Activated T-helper 9 cell treated with anti-CD3 and anti-CD28 coated beads, Interleukin-2, amount 50 U/mL, for 16 hours (primary cell): ENCODE measurements at places on chromosomes 3 and 15.

- no peak for DNase-seq
Measured at GRCh38 chr3:188185717-188186251, 31.8 kb downstream of the LPP start.

- DNase-seq, result no peak
Measured at GRCh38 chr3:100776746-100777145, 67.5 kb downstream of the TFG start.

GRCh38 chr15:29589416-29589815 lies 232.9 kb downstream of the TJP1 start:
- no peak for DNase-seq

- no peak for DNase-seq
Measured at GRCh38 chr15:57941816-57942215, 123.7 kb downstream of the ALDH1A2 start.

DNA sequence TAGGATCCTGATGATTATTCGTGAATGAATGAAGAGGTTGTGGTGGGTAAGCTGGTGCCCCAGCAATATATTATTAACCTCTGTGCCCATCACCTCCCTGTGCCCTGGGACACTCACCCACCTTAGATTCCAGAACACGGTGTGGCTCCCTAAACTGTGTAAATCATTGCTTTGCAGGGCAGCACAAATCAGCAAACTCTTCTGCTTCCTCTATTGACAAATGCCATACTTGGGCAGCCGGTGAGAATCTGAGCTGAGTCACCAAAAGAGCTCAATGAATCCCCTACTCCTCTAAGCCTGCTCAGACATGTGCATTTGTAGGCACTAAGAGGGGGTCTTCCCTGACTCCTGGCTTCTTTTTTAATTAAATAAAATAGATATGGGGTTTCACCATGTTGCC lies 15.7 kb downstream of the UQCC5 start:
- DNase-seq, result no peak

GRCh38 chr3:33139996-33140395 lies 26.2 kb downstream of the CRTAP start:
- DNase-seq, result no peak

- DNase-seq, result no peak
Measured at GRCh38 chr3:51896607-51897305, 6.4 kb downstream of the IQCF1 start.

DNA sequence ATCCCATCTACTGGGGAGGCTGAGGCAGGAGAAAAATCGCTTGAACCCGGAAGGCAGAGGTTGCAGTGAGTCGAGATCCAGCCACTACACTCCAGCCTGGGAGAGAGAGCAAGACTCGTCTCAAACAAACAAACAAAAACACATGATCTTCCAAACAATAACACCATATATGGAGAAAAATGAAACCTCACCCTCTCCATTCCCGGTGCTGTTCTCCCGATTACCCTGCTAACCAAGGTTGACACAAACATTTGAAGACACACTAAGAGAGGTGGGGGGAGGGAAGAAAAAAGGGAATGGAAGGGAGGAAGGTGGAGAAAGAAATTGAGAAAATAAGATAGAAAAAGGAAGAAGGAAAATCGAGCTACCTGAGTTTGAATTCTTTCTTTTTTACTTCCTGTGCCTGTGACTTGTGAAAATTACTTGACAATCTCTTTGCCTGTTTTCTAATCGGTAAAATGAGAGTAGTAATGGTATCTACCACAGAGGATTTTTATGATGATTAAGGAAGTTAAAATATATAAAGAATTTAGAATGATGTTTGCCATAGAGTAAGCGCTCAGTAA lies 1.1 kb upstream of the PLSCR2 start:
- no peak for DNase-seq

DNA sequence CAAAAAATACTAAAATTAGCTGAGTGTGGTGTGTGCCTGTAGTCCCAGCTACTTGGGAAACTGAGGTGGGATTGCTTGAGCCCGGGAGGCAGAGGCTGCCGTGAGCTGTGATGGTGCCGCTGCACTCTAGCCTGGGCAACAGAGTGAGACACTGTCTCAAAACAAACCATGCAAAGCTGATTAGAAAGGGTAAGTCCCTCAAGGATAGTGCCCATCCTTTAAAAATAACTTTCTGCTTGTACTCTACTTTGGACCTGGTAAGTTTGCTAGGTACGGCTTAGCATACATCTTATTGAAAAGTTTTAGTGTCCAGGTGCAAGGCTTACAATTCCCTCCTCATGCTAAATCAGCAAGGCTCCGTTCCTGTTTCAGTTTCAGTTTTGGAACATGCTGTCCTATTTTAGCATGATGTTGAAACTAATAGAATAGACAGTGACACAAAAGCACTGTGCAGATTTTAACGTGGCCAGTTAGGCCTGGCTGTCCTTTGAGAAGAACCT lies 21.4 kb downstream of the FEM1B start:
- DNase-seq, result no peak

DNA sequence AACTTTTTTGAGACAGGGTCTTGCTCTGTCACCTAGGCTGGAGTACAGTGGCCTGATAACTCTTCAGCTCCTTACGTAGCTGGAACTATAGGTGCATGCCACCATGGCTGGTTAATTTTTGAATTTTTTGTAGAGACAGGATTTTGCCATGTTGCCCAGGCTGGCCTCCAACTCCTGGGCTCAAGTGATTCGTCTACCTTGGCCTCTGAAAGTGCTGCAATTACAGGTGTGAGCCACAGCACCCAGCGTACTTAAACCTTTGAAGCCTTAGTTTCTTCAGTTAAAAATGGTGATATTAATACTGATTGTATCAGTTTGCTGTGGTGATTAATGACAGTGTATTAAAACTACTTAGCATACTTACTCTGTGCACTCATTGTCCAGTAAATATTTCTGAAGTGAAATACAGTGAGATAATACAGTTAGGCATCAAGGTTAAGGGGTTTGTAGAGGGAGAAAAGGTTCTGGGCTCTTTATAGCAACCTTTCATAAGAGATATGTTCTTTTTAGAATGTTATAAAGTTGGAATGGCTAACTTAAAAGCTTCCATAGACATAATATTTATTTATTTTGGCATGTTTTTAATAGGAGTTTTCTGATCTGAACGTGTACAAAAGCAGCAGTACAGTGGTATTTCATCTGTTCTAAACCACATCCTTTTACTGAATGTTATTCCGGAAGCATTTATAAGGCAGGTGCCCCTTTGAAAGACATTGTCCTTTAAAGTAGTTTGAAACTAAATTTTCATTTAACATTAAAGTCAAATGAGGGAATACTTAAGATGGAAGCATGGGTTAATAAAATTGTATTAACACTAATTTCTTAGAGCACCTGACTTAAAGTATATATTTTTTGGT lies 23.6 kb downstream of the NCK1 start:
- DNase-seq, result no peak

DNA sequence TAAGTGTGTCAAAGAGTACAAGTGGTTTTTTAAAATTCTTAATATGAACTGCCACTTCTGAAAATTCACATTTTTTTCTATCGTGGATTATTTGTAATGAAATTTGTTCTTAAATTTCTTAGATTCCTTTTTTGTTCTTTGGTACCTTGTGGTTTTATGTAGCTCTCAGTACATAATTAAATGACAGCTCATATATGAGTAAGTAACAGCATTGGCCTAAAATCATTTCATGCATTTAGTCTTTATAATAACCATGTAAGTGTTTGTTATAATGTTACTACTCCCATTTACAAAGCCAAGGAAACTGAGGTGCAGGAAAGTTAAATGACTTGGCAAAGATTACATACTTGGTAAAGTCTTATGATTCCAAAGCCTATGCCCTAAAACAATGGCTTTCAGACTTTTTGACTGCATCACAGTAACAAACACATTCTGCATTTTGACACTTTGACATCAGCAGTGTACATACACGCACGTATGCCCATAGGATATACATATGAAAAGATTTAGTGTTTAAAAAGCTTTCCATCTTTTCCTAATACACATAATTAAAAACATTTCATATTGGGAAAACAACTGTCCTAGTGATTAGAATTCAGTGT lies 14.9 kb downstream of the SPRED1 start:
- DNase-seq, result no peak

- DNase-seq, result no peak
Measured at GRCh38 chr3:58164906-58165821, 45.6 kb downstream of the DNASE1L3 start.

GRCh38 chr15:50825946-50826345 lies 60.4 kb upstream of the SPPL2A start:
- no peak for DNase-seq

- no peak for DNase-seq
Measured at GRCh38 chr3:102179326-102180177, 255.3 kb upstream of the ZPLD1 start.

DNA sequence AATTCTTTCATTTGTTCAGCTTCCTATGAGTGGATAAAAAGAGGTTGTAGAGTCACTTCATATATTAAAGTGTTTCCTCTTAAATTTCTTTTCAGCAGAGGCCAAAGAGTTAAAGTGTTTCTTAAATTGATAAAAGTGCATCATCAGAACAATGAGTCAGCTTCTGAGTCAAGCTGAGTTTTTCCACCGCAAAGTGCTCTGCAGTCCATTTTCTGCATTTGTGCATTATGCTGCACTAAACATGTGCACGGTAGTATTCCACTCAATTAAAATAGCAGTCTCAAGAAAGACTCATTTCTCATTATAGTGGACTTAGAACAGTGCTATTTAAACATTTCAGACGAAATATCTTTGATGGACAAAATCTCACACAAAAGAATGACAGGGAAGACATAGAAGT lies 152.0 kb downstream of the ZBBX start:
- DNase-seq, result no peak

GRCh38 chr3:22966349-22966748 lies 236.8 kb upstream of the UBE2E2 start:
- no peak for DNase-seq

DNA sequence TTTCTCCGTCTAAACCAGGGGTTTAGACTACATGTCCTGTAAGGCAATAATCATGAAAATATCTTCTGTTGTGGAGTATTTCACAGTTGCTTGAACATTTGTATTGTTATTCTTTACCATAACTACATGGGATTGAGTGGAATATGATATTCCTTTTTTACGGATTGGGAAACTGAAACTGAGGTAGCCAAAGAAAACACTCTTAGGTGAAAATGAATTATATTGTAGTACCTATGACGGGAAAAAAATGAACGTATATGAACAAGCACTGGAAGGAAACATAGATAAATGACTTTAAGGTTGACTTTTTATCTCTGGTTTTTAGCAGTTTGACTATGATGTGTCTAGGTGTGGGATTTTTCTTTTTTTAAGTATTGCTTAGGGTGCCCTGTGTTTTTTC lies 35.6 kb downstream of the MAP2K1 start:
- DNase-seq, result no peak

DNA sequence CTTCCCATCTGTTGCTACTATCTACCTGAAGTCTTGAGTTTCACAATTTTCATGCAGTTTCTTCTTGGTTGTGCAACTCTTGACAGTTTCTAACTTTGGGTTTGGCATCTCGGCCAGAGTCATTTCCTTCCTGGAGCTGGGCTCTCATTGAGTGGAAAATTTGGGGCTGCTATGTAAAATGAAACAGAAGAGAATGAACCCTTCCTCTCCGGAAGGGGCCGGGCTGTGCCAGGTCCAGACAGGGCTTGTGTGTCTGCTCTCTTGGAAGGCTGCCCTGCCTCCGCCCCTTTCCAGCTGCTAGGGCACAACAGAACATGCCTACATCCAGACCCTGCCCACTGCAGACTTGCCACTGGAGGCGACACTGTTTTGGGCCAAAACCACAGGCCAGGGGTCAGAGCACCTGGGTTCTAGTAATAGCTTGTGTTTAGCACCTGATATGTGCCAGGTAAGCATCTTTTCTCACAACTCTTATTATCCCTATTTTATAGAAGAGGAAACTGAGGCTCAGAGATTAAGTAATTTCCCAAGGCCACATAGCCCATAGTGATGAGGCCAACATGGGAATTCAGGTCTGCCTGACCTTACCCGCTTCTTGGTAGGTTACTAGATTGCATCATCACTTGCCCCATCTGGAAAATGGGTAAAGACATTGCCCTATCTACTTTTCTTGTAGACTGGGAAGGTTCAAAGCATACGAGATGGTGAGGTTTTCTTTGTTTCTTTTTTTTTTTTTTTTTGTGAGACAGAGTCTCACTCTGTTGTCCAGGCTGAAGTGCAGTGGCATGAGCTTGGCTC lies 25.0 kb downstream of the IRAK2 start:
- DNase-seq, result no peak

DNA sequence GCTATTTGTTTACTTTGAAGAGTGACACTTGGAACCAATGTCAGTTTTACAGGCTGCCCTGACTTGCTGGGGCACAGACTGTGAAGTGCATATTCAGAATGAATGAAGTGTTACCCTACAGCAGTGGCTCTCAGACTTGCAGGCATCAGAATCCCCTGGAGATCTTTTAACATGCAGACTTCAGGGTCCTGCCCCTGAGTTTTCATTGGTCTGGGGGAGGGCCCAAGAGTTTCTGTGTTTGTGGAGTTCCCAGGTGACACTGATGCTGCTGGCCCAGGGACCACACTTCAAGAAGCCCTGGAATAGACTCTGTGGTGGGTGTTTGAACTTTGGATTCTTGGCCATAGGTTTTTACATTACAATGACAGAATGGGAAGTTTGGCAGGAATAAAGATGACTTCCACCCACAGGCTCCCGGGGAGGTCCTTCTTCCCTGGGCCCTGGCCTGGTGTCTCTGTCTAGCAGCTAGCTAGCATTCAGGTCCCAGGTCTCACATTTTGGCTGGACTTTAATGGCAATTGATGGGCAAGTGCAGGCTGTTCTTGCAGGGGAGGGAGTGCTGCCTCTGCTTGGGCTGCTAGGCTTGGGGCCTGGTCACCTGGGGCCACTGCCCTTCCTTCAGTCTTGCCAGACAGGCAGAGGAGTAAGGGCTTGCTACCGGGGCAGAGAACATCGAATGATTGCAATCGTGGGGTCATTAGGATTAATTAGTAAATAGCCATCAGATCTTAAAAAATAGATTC lies 149.0 kb downstream of the APBA2 start:
- no peak for DNase-seq

GRCh38 chr3:141050576-141051442 lies at the start of gene SPSB4:
Gene SPSB4, plus strand, starts transcription at chr3:141051347. Its CDS starts 14,758 bp downstream, at chr3:141066105.
- DNase-seq, result no peak

GRCh38 chr3:178271740-178272387 lies 264.4 kb upstream of the KCNMB2 start:
- DNase-seq, result no peak

DNA sequence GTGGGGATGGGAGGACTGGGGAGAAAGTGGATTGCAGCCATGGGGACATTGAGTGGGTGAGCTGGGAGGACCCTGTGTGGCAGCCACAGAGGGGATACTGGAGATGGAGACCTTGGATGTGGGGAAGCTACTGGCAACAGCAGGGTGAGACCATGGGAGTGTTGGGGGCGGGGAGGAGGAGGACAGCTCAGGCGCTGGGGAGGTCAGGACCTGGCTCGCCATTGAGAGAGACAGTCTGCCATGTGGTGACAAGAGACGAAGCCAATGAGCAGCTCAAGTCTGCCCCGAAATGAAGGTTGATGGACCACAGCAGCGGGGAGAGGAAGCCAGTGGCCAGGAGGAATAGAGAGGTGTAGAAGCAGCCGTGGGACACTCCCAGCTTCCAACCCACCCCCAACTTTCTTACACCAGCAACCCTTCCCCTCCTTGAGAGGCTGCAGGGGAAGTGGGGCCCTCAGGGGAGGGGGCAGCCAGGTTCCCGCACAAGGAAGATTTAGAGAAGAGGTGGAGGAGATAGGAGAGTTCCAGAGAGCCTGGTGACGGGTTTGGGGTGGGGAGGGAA lies 118.1 kb downstream of the ASB7 start:
- no peak for DNase-seq

- DNase-seq, result no peak
Measured at GRCh38 chr3:76505202-76505845, 534.6 kb upstream of the ROBO2 start.
